Prostate gland (tissue), 2 donors: ENCODE measurements at places on chromosomes 5 and 9. TPM values are rescaled to one million over a fixed set of nuclear protein-coding genes. Genes with fewer than 3 reads are reported as not detected.

PCDHB8 gene
- 0.23 TPM for total RNA-seq

SOHLH1 gene
- total RNA-seq = not detected

UGT3A2 gene
- total RNA-seq = 0.55 TPM

IFNA6 gene
- total RNA-seq = 0.34 TPM

OR1Q1 gene
- total RNA-seq = not detected

UIMC1 gene
- 38.3 TPM for total RNA-seq

ACER2 gene
- 14.0 TPM for total RNA-seq

DNA sequence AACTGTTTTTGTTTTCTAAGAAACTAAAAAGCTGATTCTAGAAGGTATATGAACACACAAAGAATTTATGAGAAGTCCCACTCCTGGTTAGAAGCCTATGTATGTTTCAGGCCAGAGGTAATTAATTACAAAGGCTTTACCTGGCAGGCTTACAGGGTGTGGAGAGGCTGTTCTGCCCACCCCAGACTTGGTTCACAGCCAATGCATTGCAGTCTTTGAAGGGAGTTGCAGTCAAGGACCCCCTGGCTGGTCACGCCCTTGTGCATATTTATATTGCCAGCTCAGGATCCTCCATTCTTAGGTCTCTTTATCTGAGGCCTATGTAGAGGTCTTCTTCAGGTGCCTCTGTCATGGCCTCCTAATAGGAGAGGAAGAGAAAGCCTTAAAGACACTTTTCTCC, 13.6 kb upstream of the PRSS3 start:
- no peak for DNase-seq

DNA sequence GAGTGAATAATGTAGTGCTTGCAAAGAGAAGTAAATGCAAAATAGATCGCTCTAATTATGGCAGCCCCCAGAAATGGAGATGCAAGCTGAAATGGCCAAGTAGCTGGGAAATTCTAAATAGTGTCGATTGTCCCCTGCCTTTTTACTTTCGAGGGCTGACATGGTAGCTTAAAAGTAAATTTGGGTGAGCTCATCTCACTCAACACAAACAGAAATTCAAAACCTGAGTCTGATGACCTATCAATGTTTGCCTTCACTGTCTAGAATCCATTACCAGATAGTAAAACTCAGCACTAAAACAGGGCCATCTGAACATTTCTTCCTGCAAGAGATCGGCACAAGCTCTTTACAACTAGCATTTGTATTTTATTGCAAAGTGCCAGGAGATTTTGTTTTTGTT, 7.0 kb upstream of the LHX2 start:
- DNase-seq = no peak

DNA sequence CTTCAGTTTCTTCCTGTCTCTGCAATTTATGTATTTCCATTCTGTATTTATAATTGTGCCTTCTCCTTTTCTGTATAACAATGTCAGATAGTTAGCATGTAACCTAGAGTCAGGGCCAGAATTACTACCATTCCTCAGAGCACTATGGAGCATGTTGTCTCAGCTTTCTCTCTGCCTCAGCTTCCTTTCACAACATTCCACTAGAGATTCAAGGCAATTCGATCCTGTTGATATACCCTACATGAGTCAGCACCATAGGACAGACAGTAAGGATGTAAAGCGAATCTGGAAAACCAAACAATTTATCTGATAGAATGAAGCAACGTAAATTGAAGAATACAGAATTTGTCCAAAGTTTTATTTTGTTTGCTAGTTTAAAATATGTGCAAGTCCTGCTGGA, 728.3 kb upstream of the SEMA6A start:
- DNase-seq = no peak

DNA sequence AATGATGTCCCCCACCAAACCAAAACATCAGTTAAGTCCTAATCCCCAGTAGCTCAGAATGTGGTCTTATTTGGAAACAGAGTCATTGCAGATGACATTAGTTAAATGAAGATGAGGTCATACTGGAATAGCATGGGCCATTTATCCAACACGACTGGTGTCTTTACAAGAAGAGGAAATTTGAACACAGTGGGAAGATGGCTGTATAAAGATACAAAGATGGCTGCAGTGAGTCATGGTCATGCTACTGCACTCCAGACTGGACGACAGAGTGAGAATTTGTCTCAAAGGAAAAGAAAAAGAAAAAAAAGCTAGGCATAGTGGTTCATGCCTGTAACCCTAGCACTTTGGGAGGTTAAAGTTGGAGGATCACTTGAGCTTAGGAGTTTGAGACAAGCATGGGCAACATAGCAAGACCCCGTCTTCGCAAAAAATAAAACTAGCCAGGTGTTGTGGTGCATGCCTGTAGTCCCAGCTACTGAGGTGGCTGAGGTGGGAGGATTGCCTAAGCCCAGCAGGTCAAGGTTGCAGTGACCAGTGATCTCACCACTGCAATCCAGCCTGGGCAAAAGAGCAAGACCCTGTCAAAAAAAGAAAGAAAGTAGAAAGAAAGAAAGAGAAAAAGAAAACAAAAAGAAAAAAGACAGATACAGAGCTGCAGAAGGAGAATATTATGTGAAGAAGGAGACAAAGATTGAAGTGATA, 130.0 kb upstream of the CDKN2B start:
- no peak for DNase-seq

DNA sequence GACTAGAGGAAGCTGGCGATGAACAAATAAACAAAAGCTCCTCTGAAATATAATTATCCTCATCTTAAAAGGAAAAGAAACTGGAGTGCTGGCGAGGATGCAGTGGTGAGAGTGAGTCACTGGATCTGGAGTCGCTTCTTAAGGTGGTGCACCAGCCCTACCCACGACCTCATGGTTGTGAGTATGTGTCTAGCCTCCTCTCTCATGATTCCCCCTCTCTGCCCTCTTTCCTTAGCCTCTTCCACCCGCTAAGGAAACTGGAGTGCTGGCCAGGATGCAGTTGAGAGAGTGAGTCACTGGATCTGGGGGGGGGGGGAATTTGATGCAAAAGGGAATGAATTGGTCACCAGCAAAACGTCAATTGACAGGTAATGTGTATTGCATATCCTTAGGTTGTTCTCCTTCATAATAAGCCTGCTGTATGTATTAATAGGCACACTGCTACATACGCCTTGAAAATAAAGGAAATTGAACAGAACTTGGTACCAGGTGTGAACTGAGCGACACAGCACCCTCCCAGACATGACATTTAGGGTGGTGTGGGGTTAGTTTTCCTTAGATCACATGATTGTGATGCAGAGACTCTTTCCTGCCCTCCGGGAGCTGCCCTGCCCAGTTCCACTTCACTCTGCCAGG, 36.3 kb upstream of the EBF1 start:
- no peak for DNase-seq

DNA sequence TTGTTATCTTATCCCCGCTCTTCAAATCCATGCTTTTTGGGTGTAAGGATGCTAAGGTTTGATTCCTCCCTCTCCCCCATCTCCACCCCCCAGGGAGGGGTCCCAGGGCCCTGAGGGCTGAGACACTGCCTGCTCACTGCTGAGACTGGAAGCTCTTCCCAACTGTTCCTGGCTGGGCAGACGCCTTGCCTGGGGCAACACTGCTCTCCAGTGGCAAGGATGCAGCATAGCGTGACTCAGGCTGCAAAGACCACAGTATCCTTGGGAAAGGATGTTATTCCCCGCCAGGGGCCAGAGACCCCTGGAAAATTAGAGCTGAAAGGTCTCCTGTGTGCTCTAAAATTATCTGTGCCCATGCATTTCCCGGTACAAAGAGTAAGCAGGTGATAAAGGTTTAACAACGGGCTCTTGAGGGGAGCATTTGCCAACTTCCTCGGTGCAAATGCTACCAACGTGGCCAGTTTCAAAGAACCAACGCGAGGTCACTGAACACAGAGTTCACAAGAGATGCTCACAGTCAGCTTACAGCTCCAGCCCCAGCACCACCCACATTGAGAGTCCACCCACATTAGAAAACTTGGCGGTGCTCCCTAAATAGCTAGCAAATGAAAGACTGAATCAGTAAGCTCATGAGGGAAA, 271.9 kb downstream of the NSG2 start:
- DNase-seq = no peak

GRCh38 chr5:19565466-19565865, 422.5 kb downstream of the CDH18 start:
- no peak for DNase-seq

DNA sequence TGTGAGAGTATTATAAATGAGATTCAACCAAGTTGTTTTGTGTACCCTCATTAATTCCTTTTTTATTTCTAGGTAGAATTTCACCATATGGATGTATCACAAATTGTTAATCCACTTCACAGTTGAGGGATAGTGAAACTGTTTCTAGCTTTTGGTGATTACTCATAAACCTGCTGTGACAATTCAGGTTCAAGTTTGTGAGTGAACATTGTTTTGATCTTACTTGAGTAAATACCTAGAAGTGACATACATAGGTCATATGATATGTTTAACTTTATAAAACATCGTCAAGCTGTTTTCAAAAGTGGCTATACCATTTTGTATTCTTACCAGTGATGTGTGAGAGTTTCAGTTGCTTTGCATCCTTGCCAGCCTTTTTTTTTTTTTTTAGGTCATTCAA, 112.9 kb downstream of the CAMK4 start:
- DNase-seq = no peak

DNA sequence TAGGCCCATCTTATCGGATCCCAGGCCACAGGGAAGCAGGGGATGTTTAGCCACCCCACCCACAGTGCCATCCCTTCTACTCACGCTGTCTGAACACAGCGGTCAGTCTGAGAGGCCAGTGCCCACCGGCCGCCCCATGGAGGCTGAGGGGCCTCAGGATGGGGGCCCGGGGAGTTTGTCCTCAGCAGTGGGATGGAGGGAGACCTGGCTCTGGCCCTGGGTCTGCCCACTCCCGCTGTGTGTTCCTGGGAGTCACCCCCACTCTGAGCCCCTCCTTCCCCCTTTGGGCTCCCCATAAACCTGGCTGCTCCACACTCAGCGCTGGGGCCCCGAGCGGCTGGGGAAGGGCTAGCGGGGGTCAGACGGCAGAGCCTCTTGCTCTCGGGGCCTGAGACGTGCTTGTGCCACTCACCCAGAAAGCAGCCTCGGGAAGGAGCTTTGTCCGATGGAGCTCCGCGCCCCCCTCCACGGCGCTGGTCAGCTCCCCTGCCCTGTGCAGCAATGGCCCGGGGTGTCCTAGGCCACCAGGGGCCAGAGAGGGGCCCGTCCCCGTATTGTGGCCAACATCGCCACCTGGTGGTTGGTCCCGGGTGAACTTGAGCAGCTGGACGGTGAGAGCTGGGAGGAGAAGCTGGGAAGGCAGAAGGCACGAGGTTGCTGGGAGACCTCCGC, 10.9 kb upstream of the LAMC3 start:
- DNase-seq = no peak

- DNase-seq = no peak
These were observed 329 bp downstream of the CDC23 start for GRCh38 chr5:138212828-138213160.

- no peak for DNase-seq
These were observed 279.7 kb downstream of the GADD45G start for GRCh38 chr9:89884356-89885083.

GRCh38 chr9:15271403-15271802, 35.6 kb downstream of the TTC39B start:
- no peak for DNase-seq

GRCh38 chr5:99141534-99142128, 212.8 kb upstream of the CHD1 start:
- DNase-seq = no peak

DNA sequence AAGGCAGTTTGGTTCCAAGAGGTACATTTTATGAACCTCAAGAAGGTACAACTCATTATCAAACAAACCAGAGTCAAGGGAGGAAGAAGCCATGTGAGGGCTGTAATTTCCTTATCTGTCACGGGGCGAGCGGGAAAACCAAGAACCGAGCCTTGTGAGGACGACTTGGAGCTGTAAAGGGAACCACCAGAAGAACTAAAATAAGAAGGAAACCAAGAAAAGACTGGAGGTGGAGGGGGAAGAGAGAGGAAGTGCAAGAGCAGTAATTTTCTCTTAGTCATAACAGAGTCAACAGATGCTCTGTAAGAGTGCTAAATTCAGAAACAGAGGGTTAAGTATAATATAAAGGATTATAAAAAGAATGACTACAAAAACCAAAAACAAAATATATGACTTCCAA, 127.1 kb downstream of the DIRAS2 start:
- no peak for DNase-seq

DNA sequence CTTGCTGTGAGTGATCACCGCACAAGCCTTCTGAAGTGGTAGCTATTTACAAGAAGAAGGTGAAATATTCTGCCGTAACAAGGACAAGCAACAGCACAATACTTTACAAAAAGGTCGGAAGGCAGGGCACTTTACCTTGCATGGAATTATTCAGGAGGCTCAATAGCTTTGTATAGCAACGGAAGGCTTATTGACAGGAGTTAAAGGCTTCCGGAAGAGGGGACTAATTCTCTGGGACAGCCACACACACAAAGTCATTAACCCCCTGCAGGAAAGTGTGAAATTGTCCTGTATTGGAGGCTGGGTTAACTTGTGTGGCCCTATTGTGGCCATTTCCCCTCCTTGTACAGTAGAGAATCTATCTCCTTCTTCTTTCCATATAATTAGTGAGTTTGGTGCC, 199.3 kb upstream of the SEMA6A start:
- DNase-seq = no peak

- DNase-seq = no peak
These were observed 743.9 kb downstream of the TLE1 start for GRCh38 chr9:80945436-80945835.
